ENCODE measurements at places on chromosomes 13 and 19. TPM values are rescaled to one million over a fixed set of nuclear protein-coding genes. Genes with fewer than 3 reads are reported as not detected.

Gene CERS4
- 28.5 TPM for polyA plus RNA-seq

Gene ZNF681
- polyA plus RNA-seq, result 2.8 TPM

Gene KIR3DL3
- polyA plus RNA-seq, result 0.05 TPM

Gene CEACAM3
- 1.5 TPM for polyA plus RNA-seq

Gene INSL3
- 2.1 TPM for polyA plus RNA-seq
